Stimulated activated naive CD8-positive, alpha-beta T cell treated with anti-CD3 and anti-CD28 coated beads, Interleukin-15, Interleukin-2, amounts not matched to agents 100 U/mL and 50 U/mL, for 24 hours (primary cell): ENCODE measurements at places on chromosomes 13 and 19.

GRCh38 chr13:20566468-20566897 lies 474 bp upstream of the IFT88 start:
- DNase-seq = no peak

DNA sequence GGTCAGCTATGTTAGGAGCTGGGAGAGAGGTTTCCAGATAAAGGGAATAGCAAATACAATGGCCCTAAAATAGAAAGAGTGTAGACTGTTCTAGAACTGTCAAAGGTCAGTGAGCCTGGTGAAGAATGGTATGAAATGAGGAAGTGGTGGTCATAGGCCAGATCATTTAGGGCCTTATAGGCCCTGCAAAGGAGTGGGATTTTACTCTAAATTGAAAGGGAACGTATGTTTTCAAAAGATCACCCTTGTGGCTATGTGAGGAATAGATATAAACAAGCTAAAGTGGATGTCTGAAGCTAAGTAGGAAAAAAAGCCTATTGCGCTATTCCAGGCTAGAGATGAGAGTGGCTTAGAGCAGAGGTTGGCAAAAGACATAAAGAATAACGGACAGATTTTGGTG lies 70.7 kb upstream of the TDRD3 start:
- no peak for DNase-seq

- peak; percentile 39 for DNase-seq
Observed at GRCh38 chr13:98482476-98483444, 94.1 kb downstream of the STK24 start.

GRCh38 chr13:37277435-37278144 lies 172.1 kb upstream of the CSNK1A1L start:
- no peak for DNase-seq

- no peak for DNase-seq
Observed at GRCh38 chr13:68927387-68928026, 1180.1 kb upstream of the ATXN8OS start.

DNA sequence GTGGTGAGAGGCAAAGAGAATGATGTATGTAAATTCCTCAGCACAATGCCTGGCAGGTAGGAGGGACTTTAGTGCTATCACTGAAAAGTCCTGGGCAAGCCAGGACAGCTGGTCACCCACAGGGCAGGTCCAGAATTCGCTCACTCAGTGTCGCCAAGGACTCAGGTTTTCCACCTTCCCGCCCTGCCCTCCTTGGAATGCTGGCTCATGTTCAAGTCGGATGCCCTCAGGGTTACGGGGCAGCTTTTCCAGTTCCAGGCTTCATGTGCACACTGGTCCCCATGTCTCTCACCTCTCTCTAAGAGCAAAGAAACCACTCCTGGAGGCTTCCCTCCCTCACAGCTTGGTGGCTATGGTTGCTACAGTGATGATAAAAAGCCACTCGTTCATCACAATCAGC lies 24.8 kb upstream of the NAXD start:
- DNase-seq = no peak

GRCh38 chr13:89966524-89966923 lies 1381.0 kb upstream of the MIR17HG start:
- DNase-seq = no peak

- no peak for DNase-seq
Observed at GRCh38 chr19:44777715-44778347, at the start of gene CBLC. CBLC (plus strand) TSS chr19:44777890; CDS start chr19:44777932, 42 bp downstream.

DNA sequence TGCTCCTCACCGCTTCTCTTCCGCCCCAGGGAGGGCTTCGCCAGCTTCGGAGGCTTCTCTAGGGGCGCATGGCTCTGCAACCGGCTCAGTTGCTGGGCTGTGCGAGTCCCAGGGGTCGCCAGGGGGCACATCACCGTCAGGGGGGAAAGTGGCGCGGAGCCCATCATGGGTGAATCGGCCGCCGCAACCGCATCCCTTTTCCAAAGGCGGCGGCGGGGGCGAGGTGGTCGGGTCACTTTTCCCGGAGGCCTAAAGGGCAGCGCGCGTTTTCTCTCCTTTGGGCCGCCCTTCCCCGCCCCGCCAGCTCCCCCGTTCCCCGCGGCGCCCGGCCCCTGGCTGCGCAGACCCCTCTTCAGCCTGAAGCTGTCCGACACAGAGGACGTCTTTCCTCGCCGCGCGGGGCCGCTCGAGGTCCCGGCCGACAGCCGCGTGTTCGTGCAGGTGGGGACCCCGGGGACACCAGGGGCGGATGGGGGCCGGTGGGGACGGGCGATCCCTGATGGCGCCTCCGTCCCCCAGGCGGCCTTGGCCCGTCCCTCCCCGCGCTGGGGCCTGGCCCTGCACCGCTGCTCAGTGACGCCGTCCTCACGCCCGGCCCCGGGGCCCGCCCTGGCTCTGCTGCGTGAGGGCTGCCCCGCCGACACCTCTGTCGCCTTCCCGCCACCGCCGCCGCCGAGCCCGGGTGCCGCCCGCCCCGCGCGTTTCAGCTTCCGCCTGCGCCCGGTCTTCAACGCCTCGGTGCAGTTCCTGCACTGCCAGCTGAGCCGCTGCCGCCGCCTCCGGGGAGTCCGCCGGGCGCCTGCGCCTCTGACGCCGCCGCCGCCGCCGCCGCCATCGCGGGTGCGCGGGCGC lies 1.7 kb downstream of the TGFBR3L start:
- peak; percentile 73 for DNase-seq

DNA sequence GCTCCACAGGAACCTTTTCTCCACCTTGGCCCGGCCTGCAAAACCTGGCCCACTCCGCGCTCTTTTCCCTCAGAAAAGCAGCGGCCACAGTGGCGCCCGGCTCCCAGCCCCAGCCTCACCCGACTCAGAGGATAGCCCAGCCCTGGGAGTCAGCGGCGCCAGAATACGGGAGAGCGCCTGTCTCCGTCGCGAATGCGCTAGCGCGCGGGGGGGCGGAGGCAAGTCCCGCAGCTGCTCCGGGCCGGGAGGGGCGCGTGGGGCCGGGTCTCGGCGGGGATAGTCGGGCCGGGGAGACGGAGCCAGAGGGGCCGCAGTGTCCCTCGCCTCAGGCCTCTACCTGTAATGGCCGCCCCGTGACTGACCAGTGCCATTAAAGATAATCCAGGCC lies at the start of gene ZFP30:
Gene ZFP30, minus strand, starts transcription at position 165 of the 388 bp plus-strand sequence. CDS start 7,643 bp downstream, outside the sequence.
- DNase-seq = peak; percentile 88

DNA sequence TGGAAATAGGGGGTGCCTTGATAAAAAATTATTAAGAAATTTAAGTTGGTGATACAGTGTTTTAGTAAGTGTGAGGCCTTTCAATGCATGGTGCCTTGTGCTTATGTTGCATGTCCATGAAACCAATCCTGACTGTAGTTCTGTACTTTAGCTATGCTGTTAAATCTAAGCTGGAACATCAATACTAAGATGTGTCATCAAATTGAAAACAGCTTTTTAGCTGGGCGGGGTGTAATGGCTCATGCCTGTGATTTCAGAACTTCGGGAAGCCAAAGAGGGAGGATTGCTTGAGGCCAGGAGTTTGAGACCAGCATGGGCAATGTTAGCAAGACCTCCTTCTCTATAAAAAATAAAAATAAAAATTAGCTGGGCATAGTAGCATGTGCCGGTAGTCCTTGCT lies 930.3 kb upstream of the PCDH9 start:
- DNase-seq = no peak

- DNase-seq = no peak
Observed at GRCh38 chr13:76917095-76917494, 30.9 kb upstream of the KCTD12 start.

- DNase-seq = no peak
Observed at GRCh38 chr13:37011002-37011401, 10.4 kb downstream of the EXOSC8 start.

GRCh38 chr19:47518139-47518538 lies 3.3 kb upstream of the NAPA start:
- peak; percentile 74 for DNase-seq

DNA sequence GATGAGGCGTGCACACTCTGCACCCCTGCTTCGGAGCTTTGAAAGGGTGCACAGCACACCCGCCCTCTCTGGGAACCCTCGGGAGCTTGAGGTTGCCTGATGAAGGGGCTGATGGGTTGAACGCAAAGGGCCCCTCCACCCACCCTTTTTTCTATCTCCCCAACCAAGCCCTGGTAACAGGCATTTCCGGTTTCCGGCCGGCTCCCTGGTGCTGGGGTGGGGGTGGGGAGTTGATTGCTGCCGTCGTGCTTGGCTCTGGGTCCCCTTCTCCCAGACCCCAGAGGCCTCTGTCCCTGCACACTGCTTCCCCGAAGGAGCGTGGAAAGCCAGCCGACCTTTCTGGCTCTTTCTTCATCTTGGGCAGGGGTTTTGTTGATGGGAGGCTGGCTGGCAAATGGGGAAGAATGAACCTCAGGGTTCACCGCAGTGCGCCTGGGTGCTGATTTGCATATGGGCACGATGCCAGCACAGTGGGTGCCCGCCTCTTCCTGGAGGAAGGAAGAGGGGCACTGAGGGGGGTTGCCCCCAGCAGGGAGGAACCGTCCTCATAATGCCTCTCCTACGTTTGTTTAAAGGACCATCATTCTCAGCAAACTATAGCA lies 29.1 kb downstream of the VAV1 start:
- peak; percentile 93 for DNase-seq

GRCh38 chr13:44578067-44578400 lies 1.9 kb upstream of the TSC22D1 start:
- DNase-seq = no peak

- no peak for DNase-seq
Observed at GRCh38 chr13:34730961-34731360, 211.1 kb upstream of the NBEA start.

DNA sequence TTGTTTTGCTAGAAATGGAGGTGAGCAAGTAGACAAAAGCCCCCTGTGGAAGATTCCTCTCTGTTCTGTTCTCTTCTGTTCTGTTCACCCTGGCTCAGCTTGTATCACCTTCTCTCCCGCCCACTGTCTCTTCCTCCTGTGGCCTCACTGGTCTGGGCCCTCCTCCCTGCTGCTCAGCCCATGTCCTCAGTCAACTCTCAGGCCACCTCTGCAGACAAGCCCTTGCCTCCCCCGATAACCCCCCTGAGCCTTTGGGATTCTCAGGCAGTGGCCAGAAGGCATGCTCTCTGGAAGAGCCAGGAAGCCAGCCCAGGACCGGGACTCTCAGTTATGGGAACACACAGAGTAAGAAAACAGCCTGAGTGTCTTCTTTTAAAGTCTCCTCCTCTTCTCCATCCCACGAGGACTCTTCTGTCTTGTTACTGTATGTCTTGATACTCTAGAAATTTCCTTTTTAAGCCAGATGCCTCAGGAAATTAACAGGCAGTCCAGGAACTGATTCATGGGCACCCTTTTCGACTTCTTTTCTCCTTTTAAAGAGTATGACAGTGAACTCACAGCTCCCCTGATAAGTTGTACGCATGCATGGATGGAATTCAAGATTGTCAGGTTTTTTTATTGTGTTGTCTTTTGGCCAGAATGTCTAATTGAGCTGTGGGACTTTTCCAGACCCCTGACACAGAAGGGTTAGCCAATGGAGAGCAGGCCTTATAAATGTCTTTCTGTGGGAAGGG lies 33.7 kb downstream of the SHISA2 start:
- DNase-seq = no peak

DNA sequence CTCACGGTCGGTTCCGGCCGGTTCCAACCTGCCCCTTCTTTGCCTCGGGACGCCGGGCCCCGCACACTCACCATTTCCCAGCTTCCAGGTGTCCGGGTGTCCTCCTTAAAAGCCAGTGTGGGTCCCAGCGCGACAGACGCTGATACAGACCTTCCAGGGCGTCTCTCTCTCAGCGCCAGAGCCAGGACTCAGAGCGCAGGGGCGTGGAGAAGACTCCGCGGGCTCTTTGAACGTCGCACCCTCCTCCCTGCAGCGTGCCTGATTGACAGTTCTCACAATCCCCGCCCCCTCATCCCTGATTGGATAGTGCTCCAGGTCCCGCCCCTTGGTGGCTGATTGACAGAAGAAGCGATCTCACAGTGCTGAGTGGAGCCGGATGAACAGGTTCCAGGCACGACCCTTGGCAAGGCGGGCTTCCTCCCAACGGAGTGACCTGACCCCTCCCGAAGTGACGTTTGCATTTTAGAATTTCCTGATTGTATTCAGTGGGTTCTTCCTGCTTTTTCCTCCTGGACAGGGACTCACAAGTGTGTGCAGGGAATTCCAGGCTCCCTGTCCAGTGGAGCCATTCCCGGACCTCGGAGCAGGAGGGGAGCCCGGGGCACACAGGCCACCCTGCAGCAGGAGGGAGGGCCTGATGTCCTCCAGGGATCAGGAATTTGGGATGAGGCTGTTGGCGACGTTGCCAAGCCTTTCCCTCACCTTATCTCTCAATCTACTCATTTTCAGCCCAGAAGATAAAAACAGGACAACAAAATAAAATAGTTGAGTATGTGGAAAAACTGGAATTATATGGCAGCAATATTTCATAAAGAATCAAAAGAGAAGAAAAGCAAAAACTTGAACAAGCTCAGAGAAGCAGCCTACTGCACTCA lies at the start of gene ZNF823:
Gene ZNF823, minus strand, starts transcription at position 201 of the 875 bp plus-strand sequence. Its CDS starts 127 bp downstream, at position 74.
- peak; percentile 98 for DNase-seq

GRCh38 chr19:55256562-55257460 lies 2.0 kb downstream of the PPP6R1 start:
- peak; percentile 31 for DNase-seq

DNA sequence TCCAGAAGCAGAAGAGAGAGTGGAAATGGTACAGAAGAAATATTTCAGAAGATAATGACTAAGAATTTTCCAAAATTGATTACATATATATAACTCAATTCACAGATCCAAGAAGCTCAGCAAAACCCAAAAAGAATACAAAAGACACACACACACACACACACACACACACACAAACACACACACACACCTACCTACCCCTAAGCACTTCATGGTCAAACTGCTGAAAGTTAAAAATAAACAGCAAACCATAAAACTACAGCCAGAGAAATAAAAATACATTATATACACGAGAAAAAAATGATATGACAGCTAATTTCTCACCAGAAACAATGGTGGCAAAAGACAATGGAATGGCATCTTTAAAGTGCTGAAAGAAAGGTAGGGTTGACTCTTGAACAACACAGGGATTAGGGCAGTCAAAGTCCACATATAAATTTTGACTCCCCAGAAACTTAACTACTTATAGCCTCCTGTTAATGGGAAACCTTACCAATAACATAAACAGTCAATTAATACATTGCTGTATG lies 49.2 kb downstream of the DIAPH3 start:
- DNase-seq = no peak
